ENCODE measurements at places on chromosomes 4 and X.
A peak's percentile ranks its signal among the peaks of the same experiment; 100 is the strongest.

GRCh38 chr4:121980643-121981042, 28.8 kb upstream of the TRPC3 start:
- DNase-seq: no peak

GRCh38 chrX:48645669-48646068, 37.9 kb upstream of the WAS start:
- DNase-seq: no peak

DNA sequence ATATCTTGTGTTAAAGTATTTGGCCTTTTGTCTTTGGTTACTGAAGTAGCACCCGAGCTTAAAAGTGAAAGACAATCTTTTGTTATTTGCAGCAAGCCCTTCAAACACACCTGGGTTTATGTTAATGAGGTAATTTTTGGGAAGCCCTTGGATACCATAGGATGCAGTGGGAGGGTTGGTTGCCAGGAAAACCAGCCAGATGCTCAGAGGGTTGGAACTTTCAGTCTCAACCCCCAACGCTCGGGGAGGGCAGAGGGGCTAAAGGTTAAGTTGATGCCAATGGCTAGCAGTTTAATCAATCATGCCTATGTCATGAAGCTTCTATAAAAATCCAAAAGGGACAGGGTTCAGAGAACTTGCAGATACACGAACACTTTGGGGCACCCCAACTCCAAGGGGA, 17.2 kb upstream of the GPR173 start:
- DNase-seq: no peak

DNA sequence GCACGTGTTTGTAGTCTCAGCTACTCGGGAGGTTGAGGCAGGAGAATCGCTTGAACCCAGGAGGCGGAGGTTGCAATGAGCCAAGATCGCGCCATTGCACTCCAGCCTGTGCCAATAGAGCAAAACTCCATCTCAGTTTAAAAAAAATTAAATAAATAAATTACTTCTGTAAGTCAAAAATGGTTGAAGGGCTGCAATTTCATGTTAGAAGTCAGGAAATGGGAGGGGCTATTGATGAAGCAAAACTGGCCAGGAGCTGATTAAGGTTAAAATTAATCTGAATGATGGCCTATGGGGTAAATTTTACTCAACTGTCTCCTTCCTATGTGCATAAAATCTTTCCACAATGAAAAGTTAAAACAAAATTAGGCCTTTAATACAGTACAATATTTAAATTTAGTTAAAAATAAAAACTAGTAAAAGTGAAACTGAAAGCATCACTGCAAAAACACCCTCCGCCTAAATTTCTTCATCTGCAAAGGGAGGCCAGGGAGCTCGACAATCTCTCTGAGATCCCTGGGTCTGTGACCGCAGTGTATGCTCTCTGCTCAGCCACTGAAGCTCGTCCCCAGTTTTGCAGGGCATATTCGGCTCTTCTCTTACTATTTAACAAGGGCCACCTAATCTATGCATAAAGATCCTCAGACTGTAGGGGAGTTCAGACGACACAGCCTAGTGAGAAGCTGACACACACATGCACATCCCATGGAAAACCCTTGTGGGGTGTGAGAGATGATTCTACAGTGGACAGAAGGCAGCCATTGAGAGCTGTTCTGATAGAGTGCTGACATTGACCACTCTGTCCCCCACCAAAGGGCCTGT, 57.2 kb downstream of the IRF2 start:
- no peak for DNase-seq

DNA sequence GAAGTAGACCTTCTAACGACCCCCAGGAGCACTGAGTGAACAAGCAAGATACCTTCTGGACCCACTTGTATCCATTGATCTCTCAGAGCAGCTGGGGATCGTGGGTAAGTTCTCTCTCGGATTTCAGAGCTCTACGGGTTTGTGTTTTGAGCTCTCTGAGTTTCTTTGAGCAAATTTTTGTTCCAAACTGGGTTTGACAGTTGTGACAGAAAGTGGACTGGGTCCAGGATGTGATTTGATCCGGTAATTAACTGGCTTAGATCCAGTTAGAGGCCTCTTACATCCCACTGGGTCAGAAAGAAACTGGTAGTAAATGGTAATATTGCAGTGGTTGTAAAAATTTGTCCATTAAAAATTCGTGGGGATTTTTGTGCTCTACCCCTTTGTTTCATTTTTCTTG, 459.2 kb downstream of the INPP4B start:
- DNase-seq: no peak

- no peak for DNase-seq
Observed at GRCh38 chr4:21888195-21888976, 60.2 kb downstream of the KCNIP4 start.

GRCh38 chrX:6225911-6226595, 2.6 kb downstream of the NLGN4X start:
- peak; percentile 17 for DNase-seq

Data from left renal cortex interstitium (tissue), 4 donors.